ENCODE measurements at places on chromosomes 7 and 10.

DNA sequence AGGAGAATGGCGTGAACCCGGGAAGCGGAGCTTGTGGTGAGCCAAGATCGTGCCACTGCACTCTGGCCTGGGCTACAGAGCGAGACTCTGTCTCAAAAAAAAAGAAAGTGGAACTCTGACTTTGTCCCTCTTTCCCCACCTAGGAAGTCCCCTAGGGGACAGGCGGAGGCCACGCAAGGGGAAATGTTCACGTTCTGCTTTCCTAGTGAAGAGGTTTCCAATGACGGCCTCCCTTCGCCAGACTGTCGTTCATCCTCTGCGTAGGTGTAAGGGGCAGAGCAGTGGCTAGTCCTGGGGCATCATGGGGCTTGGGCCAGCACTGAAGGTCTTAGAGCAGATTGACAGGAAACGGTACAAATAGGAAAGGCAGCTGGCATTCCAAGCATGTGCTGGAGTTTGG lies 30.6 kb downstream of the SUFU start:
- DNase-seq = no peak

DNA sequence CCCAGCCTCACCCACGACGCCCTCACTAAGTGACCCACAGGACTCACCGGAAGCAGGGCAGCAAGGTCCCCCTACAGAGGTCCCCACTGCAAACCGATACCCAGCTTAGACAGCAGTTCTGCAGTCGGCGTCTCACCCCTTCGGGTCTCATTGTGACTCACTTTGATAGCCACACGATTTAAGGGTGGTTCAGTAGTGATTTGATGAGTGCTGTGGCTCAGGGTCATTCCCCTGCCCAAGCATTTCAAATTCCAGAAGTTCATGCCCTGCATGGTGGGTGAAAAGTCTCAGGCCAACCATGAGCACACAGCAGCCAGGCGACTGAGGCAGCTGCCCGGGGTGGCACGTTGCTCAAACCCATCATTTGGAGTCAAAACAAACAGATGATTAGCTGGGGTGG lies 93.2 kb downstream of the EGFR start:
- no peak for DNase-seq

DNA sequence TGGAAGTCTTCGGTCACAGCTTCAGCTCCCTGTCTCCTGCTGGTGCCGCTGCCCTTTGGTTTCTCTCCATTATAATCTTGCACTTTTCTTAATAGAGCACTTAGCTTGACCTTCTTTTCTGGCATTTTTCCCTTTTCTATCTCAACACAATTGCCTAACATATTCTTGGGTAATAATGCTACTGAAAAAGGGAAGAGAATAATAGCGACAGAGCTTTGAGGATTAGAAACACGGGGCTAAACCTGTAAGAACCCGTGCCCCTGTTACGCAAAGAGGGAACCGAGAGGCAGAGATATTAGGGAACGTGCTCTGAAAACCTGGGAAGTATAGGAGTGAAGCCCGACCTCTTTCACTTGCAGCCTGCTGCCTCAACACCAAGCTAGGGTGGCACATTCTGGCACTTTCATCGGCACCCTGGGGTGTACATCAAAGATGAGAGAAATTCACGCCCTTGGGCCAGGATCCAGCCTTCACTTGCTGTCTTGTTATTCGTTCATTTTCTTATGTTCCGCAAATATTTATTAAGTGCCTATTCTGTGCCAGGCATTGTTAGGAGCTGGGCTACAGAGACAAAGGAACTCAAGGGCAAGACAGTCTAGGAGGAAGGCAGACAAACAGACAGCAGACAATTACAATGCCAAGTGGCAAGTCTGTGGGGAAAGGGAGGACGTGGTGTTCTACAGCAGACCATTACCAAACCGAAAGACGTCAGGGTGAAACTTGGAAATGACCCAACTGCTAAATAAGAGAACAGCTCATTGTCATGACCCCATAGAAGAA lies 33.0 kb upstream of the GALNTL5 start:
- no peak for DNase-seq

- no peak for DNase-seq
Observed at GRCh38 chr7:1019255-1019785, 25.0 kb upstream of the GPR146 start.

GRCh38 chr7:3134745-3135144 lies 91.1 kb upstream of the CARD11 start:
- DNase-seq = no peak

DNA sequence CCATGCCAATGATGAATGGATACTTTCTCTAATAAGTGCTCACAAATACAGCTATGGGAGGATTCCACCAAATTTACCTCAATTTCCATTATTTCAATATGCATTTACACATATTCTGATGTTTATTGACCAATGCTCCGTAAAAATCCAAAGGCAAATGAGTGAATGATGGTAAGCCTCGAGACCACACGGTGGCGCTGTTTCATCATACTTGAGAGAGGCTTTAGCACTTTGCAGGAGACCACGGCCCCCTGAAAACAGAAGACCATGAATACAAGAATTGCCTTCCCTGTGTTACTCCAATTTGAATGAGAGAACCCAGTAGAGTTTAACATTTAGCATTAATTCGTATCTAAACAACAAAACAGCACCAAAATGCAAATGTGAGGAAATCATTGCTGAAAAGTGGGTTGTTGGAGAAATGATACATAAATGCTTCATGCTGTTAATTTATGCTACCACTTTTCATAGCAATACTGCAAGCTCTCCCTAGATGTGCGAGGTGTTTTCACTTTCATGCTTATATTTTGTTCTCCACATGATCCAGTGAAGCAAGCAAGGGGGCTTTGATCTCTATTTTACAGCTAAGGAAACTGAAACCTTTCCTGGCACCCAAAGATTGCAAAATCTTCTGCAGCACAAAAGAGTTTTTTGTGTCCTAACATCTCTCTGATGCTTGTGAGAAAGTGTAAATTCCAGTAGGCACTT lies 35.4 kb downstream of the TRIL start:
- peak; percentile 22 for DNase-seq

GRCh38 chr10:11170993-11171851 lies 153.6 kb downstream of the CELF2 start:
- no peak for DNase-seq

- no peak for DNase-seq
Observed at GRCh38 chr7:92723205-92723604, 113.2 kb downstream of the CDK6 start.

DNA sequence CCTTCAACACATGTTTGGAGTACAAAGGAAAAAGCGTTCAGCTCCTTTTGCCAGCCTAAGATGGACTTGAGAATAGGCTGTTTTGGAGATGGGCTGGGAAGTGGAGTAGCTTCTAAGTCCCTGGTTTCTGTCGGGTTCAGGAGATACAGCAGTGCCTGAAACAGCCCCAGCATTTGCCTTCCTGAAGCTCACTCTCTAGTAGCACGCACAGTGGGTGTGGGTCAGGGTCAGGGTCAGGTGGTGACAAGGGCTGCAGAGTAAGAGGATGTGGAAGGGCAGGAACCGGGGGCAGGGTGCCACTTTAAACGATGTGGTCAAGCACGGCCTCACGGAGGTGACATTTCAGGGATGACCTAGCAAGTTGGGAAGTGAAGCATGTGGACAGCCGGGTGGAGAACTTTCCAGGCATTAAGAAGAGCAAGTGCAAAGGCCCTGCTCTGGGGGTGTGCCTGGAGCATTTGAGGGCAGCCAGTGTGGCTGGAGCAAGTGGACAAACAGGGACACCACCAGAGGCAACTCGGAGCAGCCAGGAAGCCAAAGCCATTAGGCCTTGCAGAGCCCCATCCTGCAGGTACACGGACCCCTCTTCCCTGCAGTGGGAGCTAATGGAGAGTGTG lies 382.2 kb upstream of the ZMIZ1 start:
- no peak for DNase-seq

DNA sequence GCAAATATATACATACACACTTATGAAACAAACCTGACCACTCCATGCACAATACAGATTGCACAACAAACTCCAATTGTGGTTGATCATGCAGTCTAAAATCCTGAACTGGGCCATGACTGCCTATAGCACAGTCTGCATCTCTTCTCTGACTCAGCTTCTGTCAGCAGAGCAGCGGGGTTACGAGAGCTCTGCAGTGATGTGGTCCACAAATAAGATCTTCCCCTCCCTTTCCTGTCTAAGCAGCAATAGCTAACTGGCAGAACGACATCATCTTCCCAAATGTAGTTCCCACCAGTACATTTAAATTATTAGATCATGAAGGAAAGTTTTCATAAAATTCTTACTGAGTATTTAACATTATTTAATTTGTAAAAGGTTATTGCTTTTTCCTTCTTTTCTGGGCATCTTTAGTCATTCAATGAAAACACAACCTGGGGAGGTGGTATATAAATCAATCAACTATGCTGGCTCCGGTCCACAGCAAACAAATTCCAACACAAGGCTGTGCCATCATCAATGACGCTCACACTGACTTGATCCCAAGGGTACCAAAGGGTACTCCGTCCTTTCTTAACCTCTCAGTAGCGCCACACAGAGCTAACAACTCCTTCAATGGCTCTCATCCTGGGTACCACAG lies 17.1 kb downstream of the ARHGAP21 start:
- no peak for DNase-seq

DNA sequence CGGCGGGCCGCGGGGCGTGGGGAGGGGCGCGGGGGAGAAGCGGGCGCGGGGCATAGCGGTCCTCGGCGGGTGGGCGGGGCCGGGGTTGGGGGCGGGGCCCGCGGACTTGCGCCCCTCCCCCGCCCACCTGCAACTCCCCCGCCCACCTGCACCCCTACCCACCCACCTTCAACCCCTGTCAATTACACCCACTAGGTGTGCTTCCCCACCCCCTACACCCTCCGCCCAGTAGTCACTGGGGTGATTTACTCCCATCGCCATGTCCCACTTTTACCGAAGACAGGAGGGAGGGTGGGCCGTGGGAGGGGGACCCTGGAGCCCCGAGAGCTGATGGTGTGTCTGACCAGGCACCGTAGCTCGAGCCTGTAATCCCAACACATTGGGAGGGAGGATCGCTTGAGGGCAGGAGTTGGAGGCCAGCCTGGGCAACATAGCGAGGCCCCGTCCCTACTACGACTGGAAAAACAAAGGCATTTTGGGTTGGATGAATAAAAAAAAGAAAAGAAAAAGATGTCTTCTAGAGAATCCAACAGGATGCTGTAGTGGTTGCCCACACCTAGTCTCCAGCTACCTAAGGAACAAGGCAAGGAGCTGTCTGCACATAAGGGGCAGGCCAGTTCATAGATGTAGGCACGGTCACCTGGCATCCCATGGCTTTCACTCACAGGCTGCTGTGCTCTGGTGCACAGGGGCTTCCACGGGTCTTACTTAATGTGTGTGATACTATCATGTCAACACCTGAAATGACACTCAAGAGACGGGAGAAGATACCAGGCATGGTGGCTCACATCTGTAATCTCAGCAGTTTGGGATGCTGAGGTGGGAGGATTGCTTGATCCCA lies 761 bp downstream of the KCTD7 start:
- DNase-seq = no peak

DNA sequence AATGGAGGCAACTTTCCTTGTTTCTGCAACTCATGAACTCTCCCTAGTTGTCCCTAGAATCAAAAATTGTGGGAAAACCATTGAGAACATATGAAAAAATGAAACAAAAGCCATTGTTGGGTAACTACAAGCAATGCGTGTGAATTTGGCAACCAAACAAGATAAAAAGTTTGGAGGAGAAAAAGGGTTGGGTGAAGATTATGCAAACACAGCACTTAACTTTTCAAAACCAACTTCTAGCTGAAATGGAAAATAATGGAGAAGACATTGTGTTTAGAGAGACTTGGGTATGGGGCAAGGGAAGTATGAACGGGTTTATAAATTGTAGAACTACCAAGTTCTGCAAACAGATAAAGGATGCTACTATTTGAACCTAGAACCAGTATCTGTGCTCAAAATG lies 89.0 kb upstream of the SVIL start:
- DNase-seq = no peak

DNA sequence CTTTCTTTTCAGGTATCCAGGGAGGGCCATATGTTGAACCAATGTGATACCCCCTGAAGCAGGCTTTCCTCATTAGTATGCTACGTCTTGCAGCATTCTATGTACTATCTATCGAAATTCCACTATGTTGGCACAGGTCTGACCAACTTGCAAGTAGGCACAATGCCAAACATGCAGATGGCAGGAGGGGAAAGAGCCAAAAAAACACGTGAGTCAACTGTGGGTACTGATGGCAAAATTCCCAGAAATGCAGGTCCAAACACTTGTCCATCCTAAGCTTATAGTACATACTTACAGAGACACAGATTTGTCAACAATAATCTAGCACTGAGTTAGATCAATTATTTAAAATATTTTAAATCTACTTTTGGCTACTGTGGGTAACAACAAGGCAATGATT lies 394.9 kb downstream of the DGKB start:
- no peak for DNase-seq

DNA sequence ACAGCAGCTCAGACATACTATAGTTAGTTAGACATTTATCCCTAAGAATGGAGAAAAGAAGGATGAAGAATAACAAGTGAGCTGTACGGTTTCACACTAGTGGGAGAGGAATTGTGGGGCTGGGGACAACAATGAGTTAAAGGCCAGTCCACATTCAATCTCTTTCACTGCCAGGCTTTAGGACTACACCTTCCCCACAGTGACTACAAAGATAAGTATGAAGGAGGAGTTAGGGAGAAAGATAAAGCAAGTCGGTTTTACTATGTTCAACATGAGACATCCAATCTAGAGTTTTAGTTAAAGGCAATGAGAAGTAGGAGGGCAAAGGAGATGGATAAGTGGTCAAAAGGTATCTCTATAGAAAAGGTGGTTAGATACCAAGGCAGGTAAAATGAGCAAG lies 16.3 kb downstream of the ARHGAP12 start:
- DNase-seq = no peak

- DNase-seq = no peak
Observed at GRCh38 chr7:26626687-26627086, 237.7 kb downstream of the SKAP2 start.

- DNase-seq = no peak
Observed at GRCh38 chr7:8133188-8133848, 128.6 kb downstream of the ICA1 start.

DNA sequence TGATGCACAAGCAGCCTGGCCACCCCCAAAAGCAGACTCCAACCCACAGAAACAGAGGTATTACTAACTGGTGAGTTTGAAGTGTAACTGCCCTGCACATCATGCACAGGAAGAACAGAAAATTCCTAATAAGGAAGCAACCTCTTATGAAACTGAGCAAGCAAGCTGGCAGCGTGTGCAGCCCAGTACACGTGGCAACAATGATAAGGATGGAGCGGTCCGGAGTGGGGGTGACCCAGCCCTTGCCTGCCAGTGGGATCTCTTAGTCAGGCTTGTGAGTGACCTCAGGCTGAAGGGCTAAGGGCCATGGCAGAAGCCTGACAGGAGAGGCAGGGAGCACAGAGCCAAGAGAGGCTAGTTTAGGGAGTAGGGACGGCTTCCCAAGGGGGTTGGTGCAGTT lies 22.1 kb upstream of the AOAH start:
- no peak for DNase-seq

GRCh38 chr10:3853016-3853415 lies 68.0 kb upstream of the KLF6 start:
- DNase-seq = no peak

All from GM18507 (cell line).